ENCODE measurements at places on chromosomes 16 and 17. TPM values are rescaled to one million over a fixed set of nuclear protein-coding genes. Genes with fewer than 3 reads are reported as not detected.
A peak's percentile ranks its signal among the peaks of the same experiment; 100 is the strongest.

GRCh38 chr16:53084141-53084541, 29.4 kb downstream of the CHD9 start:
- no peak for DNase-seq

- DNase-seq: no peak
Measured at GRCh38 chr16:89565506-89566372, 5.3 kb downstream of the RPL13 start.

GRCh38 chr17:79799538-79800324, 2.9 kb upstream of the CBX8 start:
- no peak for DNase-seq

DNA sequence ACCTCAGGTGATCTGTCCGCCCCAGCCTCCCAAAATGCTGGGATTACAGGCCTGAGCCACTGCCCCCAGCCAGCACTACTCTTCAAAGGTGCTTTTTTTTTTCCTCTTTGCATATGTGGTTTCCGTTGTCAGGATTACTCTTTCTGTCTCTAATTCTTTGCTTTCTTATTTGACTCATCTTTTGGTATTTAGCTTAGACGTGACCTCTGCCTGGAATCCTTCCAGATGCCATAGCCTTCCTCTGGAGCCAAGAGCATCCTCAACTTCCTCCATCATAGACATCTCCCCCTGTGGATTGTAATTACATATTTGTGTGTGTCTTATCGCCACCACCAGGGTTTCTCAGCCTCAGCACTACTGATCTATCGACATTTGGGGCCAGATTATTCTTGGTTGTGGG, 84.4 kb upstream of the XYLT1 start:
- DNase-seq: no peak

- DNase-seq: no peak
Measured at GRCh38 chr16:26453215-26453614, 613.5 kb upstream of the C16orf82 start.

DNA sequence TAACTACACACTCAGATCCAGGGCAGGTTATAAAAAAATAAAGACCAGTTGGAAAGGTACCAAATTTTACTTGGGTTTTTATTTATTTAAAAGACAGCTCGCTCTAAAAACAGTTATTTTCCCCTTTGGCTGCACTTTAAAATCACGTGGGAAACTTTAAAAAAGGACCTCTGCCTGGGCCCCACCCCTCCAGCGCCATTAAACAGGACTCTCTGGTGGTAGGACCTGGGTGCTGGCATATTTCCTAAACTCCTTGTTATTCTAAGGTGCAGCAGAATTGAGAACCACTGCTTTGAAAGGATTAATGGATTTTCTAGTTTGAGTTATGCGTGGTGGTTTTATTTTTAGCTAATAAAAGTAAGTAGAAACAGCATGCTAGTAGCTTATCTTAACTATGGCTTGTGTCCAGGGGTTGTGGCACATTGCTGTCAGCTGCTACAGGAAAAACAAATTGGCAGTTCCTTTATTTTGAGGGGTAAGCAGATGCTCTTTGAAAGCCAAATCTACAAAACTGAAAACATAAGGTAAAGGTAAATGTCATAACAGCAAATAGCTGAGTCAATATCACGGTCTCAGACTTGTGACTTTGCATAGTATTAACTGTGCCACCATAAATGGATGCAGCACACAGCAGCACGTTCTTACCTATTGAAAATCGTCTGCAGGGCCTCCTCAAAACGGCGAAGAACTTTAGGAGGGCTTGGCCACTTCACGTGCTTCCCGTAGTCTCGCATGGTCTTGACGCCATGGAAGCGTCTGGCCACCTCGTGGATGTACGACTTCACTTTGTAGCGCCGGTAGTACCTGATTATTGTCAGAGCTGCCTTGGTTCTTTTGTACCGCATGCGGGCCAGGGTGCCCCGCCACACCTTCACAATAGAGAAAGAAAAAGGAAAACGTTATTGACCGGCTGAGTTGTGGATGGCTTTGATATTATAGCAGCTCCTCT, 172.0 kb downstream of the CDK5R1 start:
- DNase-seq: no peak

GRCh38 chr16:87951552-87952538, 611 bp downstream of the BANP start:
- peak; percentile 86 for DNase-seq

DNA sequence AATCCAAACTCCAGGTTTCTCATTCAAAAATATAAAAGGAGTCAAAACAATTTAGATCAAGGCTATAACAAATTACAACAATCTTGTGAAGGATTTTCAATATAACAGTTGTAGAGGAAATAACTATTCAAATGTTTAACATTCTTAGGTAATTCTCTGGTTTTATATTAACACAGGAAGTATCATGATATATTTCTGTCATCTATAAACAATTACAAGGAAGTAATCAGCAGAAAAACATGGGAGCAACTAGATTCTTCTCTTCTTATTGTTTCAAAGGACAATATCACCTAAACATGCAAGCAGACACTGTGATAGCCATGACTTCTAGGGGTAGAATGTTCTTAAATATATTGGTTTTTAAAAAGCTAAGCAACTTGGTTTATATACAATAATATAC, 49.9 kb downstream of the FBXL20 start:
- no peak for DNase-seq

- DNase-seq: no peak
Measured at GRCh38 chr17:46047398-46047797, 48.3 kb downstream of the STH start.

DNA sequence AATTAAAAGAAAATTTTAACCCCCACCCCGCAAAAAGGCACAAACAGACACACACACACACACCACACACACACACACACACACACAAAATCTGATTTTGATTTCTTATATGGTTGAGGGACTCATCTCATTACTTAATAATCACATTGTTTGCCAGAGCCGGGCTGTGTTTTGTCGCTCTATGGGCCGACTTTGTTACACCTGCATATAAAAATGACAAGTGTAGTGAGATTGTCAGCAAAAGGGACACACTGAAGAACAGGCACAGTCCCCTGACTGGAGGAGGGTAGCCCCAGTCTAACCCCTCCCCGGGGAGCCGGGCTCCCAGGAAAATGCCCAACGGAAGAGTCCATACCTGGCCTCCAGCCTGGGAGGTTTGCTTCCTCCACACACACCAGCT, 221.6 kb downstream of the ENGASE start:
- no peak for DNase-seq

DNA sequence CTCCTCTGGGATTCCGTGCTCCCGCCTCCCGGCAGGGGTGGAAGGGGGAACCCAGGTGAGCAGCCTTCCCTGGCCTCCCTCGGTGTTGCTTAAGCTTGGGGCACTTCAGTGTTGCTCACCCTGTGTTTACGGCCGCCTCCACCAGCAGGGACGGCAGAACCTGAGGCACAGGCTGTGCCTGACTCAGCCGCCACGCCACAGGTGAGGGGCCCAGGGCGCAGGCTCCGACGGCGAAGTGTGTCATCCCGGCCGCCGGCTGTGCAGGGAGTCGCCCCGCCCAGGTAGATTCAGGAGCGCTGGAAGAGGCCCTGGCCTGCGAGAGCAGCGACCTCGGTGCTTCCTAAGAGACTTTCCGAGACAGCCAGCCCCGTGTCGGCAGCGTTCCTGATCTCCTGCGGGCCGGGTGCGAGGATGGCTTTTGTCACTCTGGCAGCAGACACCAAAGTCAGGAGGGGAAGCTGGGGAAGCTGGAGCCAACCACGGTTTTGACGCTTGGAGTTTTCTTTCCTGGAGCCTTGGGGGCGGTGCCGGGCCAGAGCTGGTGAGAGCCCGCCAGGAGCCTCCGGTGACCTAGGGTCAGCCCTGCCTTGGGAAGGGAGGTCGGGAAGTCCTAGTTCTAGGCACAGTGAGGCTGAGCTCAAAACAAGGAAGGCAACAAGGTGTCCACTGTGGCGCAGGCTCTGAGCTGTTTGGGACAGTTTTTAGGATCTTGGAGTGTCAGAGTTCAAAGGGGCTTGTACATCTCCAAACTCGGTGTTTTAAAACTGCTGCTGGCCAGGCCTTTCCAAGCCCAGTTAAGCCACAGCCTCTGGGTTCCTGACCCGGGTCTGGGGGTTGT, 2.1 kb downstream of the GSE1 start:
- no peak for DNase-seq

- DNase-seq: no peak
Measured at GRCh38 chr17:57038486-57038885, 46.6 kb upstream of the AKAP1 start.

GRCh38 chr17:18124345-18125126, 16.0 kb downstream of the MYO15A start:
- DNase-seq: no peak

- peak; percentile 80 for DNase-seq
Measured at GRCh38 chr17:60941028-60941427, 263.4 kb downstream of the BCAS3 start.

- peak; percentile 95 for DNase-seq
Measured at GRCh38 chr17:76492989-76493501, 8.2 kb downstream of the RHBDF2 start.

GRCh38 chr17:917941-918740, 61.4 kb downstream of the NXN start:
- DNase-seq: no peak

- DNase-seq: no peak
Measured at GRCh38 chr16:89986600-89986999, 32.7 kb downstream of the DBNDD1 start.

DNA sequence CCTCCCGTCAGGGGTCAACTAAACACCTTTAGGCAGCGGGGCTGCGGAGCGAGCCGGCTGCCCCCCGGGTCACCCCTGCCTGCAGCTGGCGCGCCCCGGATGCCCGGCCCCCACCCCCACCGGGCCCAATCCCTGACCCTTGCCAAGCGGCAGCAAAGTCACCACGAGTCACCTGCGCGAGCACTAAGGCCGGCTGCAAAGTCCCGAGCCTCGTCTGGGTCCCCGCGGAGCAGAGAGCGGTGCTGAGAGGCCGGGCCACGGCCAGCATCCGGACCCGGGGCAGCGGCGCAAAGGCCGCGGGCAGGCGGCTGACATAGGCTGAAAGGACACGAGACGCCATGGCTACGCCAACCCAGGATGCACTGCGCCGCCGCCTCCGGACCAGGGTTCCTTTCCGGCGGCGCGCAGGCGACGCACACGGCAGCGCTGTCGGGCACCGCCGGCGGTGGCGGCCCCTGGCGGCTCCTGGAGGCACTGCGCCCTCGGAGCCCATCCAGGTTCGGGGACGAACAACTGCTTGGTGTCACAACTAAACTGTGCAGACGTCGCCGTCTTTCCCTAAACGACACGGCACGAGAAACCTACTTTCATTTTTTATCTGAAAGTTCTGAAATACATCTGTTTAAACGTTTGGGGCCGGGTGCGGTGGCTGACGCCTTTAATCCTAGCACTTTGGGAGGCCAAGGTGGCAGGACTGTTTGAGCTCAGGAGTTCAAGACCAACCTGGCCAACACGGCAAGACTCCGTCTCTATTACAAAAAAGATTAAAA, at the start of gene NDUFAB1:
NDUFAB1 (minus strand) TSS at position 366 of the 770 bp plus-strand sequence; CDS start at position 340, 26 bp downstream.
- DNase-seq: peak; percentile 97

The MYH2 gene
- total RNA-seq: not detected

The PRSS27 gene
- total RNA-seq: 0.71 TPM

The HBM gene
- total RNA-seq: 1.5 TPM

The ALDH3A2 gene
- total RNA-seq: 45.3 TPM

The HOXB3 gene
- 23.6 TPM for total RNA-seq

The SLC13A2 gene
- 0.14 TPM for total RNA-seq

The STH gene
- total RNA-seq: not detected

All from posterior vena cava (tissue), 2 donors.